Activated T-cell treated with anti-CD3 and anti-CD28 coated beads, Interleukin-2, amount 50 U/mL, for 72 hours (primary cell): ENCODE measurements at places on chromosomes 5 and 9.
A peak's percentile ranks its signal among the peaks of the same experiment; 100 is the strongest.

- DNase-seq = no peak
Measured at GRCh38 chr9:88256216-88256615, 117.9 kb upstream of the SPATA31C2 start.

- DNase-seq = no peak
Measured at GRCh38 chr9:69740872-69741505, 18.8 kb downstream of the PTAR1 start.

DNA sequence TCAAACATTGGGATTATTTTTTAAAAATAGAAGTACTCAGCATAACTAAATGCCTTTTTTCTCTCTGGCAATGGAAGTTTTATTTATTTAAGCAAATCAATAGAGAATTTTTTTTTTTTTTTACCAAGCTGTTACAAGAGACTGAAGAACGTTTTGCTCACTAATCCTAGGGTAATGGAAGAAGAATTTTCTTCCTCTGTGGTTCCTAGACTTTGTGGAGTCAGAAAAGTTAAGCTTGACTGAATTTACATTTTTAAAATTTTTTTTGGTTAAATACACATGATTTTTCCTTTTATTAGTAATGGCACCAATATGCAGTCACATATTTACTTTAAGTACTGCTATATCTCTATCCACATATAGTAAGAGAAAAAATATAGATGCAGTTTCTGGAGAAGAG lies 189.8 kb downstream of the PCSK1 start:
- DNase-seq = no peak

- DNase-seq = no peak
Measured at GRCh38 chr9:76213751-76214150, 180.5 kb downstream of the RFK start.

DNA sequence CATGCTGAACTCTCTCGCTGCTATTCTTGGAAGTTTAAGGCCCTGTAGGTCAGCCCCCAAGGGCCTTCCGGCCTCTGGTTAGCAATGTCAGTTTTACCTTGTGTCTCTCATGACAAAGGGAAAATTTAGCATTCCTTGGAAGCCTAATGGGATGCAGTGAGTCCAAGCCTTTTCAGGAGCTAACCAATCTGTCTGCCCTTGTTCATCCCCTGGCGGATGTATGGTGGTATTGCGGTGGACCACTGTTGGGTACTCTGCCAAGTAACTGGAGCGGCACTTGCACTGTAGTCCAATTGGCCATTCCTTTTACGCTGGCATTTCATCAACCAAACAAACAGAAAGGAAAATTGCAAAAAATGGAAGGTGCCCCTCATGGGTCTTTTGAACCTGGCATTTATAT lies 318.4 kb upstream of the NMUR2 start:
- DNase-seq = no peak

DNA sequence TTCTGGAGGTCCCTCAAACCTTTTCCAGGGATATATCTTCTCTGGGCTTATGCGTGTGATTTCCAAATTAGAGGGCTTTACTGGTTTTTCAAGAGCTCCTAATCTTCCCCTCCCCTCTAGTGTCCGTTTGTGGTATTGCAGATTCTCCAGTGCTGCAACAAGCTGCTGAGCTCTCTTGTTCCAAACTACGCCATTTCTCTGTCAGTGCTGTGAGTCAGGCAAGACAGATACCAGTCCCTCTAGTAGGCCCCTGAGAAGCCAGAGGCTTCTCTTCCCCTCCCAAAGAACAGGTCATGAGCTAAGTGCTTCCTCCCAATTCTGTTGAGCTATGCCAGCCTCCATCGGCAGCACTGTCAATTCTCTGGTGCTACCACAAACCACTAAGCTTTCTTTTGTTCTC lies 149.5 kb downstream of the FANCC start:
- DNase-seq = peak; percentile 65

- no peak for DNase-seq
Measured at GRCh38 chr5:126125407-126125806, 297.8 kb upstream of the GRAMD2B start.

DNA sequence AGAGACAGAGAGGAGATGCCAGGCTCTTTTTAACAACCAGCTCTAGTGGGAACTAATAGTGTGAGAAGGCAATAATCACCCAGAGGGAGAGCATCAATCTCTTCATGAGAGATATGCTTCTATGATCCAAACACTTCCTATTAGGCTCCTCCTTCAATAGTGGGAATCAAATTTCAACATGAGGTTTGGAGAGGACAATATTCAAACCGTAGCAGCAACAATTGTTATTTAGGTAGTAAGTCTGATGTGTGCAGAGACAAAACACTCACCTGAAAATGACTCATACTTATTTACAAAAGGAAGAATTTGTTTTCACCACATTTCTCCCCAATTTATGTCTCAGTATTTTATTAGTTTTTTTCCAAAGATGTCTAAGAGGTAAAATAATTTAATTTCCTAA lies 144.3 kb downstream of the ST8SIA4 start:
- DNase-seq = no peak

DNA sequence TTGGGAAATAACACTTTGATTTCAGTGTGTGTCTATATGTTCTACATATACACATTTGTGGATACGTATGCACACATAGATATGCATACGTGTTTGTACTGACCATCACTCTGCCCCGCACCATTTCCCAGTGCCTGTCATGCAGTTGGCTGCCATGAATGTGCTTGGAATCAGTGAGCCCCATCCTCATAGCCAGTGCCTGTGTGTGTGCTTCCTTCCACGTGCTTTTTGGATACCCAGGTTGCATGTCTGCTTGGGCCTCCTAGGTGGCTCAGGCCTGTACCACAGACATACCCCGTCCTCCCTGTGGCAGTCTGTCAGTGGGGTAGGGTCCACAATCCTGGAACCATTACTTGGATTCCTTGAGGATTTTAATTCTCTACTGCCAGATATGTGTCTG lies 243.6 kb downstream of the FANCC start:
- no peak for DNase-seq
